ENCODE measurements at places on chromosomes 7 and 10.
A peak's percentile ranks its signal among the peaks of the same experiment; 100 is the strongest.

GRCh38 chr10:128035557-128035973 lies 90.7 kb downstream of the MKI67 start:
- DNase-seq = peak; percentile 69

DNA sequence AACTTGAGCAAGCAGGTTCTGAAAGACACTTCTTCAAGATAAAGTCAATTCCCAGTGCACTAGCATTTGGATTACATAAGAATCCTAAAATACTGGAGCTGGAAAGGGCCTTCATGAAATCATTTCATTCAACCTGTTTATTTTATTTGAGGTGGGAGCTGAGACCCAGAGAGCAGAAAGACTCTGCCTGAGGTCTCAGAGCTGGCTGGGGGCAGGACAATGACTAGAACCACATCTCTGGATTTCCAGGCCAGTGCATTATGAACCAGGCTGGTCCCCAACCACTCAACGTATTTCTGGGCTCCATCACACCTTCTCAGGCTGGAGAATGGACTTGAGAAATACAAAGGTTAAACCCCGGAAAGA lies 8.4 kb downstream of the ANXA11 start:
- DNase-seq = no peak

GRCh38 chr10:107859065-107859464 lies 694.6 kb upstream of the SORCS1 start:
- no peak for DNase-seq

- peak; percentile 13 for DNase-seq
These were observed 53.7 kb upstream of the SEMA3A start for GRCh38 chr7:84248267-84248666.

DNA sequence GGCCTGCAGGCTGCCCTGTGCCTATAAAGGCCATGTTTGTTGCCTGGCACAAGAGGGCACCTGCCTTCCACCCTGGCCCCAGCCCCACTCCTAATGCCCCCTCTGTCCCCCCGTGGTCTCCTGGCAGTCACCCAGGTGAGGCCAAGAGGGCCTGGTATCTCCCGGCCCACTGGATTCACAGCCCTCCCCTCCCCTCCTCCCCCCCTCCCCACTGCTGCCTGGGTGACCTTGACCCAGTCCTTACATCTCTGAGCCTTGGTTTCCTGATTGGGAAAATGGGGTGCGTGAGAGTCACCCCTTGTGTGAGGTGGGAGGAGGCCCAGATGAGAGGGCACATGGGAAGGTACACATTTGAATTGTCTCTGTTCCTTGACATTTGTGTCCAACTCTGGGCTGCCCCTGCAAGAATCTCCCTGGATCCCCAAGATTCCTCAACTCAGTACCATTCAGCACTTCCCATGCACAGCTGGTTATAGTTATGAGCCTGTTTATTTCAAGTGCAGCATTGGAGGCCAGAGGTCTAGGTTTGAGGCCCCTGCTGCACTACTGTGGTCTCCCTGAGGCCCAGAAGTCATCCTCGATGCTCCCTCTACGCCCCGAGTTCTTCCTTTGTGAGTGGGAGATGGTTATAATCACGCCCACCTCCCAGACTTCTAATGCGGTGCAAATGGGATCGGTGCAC lies 58.9 kb downstream of the TMEM270 start:
- DNase-seq = no peak

- DNase-seq = no peak
These were observed 191.4 kb downstream of the AGMO start for GRCh38 chr7:15370441-15370840.

DNA sequence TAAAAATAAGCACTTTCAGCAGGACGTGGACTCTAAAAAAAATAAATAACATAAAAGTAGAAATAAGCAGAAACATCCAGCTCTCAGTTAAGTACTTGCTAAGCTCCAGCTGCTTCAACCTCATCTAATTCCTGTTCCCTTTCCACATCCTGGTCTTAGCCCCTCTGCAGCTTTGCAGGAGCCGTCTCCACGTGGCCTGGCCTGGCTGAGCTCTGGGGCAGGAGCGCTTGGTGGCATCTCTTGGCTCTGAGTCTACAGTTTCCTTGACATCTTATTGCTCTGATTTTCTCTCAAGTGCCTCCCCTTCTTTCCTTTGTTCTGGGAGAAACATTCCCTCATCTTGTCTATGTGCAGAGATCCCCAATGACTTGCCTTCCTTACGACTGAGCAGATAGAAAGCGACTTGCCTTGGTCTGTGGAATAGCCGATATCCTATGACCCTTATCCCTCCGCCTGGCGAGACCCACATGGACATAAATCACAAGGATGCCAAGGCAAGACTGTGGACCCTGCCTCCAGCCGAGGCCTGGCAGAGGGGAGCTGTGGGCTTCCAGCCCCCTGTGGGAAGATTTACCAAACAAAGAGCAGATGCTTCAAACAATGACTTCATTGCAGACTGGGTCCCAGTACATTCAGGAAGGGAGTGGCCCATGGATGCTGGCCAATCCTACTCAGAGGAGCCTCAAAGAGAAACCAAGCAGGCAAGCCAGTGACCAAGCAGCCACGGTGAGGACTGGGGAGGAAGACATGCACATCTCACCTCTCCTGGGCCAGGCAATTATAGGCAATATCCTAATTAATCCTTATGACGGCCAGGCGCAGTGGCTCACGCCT lies 61.9 kb downstream of the SPOCK2 start:
- DNase-seq = no peak

- DNase-seq = no peak
These were observed 63.4 kb upstream of the C1QL3 start for GRCh38 chr10:16585103-16585502.

DNA sequence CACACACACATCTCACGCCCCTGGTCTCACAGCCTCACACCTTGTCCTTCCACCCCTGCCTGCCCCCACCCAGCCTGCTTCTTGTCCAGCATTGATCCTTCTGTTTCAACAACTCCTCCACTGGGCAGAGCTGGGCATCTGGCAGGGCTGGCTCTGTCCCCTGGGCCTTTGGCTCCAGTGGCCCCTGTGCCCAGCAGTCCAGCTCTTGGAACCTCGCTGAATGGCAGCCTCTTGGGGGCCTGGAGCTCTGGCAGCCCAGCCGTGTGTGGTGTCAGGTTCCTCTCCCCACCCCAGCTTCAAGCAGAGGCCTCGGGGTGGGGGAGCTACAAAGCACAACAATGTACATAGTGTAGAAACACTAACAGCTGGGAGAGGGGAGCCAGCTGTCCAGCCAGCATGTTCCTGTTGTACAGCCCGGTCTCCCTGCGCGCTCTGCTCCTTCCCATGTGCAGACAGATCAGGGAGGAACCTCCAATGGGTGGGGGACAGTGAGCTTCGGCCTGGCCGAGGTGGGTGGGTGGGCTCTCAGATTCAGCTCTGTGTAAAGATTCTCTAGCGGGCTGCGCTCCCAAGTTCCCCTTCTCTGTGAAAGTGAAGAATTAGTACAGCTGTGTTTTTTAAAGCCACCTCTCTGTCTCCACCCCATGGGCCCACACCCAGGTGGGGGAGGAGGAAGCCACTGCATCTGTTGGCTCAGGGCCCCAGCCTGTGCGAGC lies 19.4 kb downstream of the ZMIZ2 start:
- peak; percentile 53 for DNase-seq

DNA sequence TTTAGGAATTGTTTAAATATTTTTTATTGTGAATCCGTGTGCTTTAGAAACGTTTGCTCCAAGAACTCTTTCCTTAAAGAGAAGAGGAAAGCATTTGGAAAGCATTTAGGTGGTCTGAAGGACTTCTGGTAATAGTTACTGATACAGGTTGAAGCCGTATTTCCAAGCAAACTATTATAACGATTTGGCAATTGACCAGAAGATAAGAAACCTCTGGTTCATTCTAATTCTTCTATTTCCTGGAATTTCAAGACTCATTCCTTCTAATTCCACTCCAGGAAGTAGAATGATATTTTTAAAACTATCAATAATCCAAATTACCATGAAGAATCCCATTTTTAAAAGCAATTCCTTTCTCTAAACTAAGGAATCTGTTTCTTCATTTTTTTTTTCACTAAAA lies 158.9 kb upstream of the AGR3 start:
- no peak for DNase-seq

DNA sequence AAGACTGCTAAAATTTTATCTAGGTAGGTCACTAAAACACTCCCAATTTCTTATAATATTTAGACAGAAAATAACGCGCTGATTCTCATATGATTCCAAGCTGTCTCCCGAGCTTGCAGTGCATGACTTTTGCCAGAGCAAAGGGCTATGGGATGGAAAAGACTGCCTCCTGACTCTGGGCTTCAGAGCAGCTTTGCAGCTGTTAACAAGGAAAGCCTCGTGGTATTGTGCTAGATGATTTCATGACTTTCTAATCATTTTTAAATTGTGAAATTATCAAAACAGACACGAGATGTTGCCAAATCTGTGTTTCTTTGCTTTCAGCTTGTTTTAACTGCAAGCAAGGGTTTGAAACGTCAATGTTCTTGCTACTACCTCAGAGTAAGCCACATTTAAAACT lies 238.3 kb downstream of the AGMO start:
- no peak for DNase-seq

- DNase-seq = no peak
These were observed 440.1 kb upstream of the NFE2L3 start for GRCh38 chr7:25711940-25712339.

- no peak for DNase-seq
These were observed 193.5 kb upstream of the NEBL start for GRCh38 chr10:21090609-21091082.

GRCh38 chr7:27409776-27410175 lies 167.2 kb downstream of the EVX1 start:
- no peak for DNase-seq

DNA sequence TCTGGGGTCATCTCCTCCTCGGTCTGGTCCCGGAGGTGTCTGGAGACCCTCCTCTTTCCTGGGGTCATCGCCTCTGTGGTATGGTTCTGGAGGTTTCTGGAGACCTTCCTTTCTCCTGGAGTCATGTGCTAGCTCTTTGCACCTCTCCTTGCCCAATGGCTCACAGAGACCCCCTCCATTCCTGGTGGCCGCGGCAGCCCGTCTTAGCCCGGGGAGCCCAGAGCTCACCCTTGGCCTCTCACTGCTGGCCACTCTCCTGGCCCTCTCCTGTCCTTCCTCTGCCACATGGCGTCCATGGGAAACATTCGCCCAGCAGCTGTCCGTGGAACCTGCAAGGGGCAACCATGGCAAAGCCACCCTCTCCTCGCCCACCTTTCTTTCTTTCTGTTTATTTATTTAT lies 20.2 kb upstream of the FOXL3 start:
- DNase-seq = no peak

DNA sequence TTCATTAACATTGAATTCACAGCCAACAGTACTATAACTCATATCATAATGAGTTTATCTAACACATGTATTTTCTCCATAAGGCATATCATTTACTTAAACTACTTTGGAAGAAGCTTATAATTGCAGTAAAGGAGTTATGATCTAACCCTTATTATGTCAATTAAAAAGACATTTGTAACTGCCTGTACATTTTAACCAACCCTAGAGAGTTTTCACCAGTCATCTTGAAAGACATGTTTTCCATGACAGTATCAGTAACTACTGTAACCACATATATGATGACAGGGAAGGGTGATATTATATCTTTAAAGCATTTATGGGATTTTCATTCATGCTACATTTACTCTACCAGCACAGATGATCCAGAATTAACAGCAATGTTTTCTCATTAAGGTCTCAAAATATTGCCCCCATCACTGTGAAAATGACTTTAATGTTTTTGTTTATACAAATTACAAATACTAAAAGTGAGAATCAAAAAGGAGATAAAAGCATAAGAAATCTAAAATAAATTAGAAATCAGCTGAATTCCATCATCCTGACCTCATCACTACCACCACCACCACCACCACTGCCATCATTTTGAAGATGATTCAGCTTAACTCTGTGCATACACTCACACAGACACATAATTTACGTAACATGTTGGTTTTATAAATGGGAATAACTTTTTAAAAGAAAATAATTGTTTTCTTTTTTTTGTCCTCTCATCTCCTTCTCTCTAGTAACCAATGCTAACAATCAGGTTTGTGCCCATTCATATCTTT lies 53.6 kb downstream of the MKLN1 start:
- no peak for DNase-seq

DNA sequence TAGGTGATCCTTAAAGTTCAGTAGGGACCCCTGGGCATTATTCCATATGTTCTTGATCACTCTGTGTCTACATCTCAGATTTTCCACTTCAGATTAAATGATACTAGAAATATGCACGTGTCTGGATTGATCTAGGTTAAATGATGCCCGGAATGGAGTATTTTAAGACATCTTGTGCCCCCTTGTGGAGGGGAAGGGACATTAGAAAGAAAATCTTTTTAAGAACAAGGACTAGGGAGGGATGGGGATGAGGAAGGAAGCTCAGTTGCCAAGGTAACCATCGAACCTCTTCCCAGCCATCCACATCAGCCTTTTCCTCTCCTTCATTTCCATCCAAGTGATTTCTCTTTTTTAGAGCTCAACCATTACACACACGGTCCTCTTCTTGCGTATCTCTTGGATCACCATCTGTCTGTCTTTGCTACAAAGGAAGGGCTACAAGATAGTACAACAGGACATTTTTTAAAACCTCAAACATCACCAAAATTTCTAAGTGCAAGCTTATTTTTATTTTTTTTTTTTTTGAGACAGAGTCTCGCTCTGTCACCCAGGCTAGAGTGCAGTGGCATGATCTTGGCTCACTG lies 40.5 kb downstream of the PRSS2 start:
- DNase-seq = peak; percentile 87

GRCh38 chr10:78118591-78118990 lies 84.9 kb downstream of the RPS24 start:
- DNase-seq = no peak

GRCh38 chr7:129617652-129618051 lies 6.1 kb downstream of the NRF1 start:
- DNase-seq = no peak

DNA sequence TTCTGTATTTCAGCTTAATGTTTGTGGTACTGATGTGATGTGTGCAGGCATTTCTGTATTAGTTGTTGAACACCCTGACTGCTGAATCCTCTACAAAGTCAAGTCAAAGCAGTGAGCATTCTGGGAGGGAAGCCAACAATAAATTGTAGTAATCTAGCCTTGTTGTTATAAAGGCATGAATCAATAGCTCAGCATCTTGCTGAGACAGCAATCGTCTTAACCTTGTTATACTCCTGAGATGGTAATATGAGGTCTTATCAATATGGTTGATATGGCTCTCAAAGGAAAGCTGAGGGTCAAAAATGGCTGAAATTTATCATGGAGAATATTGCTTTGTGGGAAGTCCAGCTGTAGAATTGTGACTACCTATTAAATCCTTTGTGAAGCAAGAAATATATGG lies 299.4 kb downstream of the DNAJB9 start:
- no peak for DNase-seq
